ENCODE measurements at places on chromosomes 12 and 14.

DNA sequence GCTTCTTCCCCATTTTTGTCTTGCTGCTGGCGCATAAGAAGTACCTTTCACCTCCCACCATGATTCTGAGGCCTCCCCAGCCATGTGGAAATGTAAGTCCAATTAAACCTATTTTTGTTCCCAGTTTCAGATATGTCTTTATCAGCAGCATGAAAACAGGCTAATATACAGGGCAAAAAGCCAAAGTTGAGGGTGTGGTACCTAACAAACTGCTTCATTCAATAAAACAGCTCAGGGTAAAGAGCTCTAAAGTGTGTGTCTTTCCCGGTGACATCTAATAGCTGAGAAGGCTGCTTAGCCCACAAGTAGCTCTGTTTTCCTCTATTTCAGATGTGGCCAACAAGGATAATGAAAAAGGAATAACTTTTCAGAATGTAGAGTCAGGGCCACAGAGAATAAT is 76.7 kb upstream of the SLC8A3 start:
- DNase-seq, result no peak

- peak; percentile 53 for DNase-seq
Measured at GRCh38 chr12:3200032-3200617, 122.9 kb downstream of the TSPAN9 start.

DNA sequence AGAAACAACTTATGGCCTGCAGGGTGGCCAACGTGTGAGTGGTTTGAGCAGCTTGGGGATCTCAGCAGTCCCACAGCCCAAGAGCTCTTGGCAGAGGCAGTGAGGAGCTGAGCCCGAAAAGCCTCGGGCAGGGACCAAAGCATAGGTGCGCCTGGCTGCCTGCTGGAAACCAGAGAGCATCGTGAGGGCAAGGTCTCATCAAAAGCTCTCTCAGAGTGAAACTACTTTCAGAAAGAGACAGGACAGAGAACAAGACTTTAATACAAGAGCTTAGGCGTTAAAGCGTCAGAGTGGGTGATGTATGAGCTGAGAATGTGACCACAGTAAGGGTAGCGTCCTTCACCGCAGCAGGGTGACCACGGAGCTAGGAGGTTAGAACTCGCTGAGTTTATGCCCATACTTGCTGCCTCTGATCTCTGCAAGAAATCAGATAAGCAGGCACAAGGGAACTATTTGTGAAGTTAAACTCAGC is 30.8 kb downstream of the LGMN start:
- no peak for DNase-seq

DNA sequence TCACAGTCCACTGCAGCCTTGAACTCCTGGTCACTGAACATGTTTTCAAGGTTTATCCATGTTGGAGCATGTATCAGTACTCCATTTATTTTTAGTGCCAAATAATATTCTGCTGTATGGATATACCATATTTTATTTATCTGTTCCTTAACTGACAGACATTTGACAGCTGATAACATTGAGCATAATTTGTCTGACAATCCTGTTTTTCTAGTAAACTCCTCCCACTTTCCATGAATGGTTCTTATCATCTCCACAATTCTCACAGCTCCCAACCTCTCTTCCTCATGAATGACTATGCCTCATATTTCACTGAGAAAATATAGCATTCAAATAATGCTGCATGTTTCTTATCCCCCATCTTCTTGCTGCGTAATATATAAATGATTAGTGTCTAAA is 33.3 kb downstream of the COCH start:
- no peak for DNase-seq

DNA sequence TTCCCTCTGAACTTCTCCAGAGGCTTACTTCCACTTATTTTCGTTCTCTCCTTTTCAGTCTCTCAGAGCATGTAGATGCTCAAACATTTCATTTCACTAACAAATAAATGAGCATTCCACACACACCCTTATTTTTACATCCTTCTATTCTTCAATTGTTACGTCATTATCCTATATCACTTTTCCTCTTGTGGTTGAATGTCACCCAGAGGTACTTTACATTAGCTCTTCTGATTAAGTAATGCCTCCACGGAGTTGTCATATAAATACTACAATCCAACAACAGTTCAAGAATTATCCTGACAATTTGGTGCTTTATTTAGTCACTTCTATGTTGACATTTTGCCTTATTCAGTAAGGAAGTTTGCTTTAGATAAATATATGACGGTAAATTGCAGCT is 18.4 kb downstream of the FAR2 start:
- no peak for DNase-seq

DNA sequence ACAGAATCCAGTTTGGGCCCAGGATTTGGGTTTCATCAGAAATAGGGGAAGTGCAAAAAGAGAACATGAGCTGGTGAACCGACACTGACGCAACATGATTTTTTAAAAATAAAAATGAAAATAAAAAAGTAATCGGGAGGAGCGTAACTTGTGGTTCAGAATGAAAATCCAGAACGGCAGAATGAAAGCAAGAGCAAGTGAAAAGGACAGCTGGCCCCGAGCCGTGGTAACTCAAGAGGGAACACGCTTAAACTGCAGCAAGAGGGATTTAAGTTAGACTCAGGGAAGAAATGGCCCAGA is 1.6 kb downstream of the SLC6A12 start:
- no peak for DNase-seq

GRCh38 chr12:56097738-56098137 is 6.6 kb upstream of the PA2G4 start:
- DNase-seq, result no peak

DNA sequence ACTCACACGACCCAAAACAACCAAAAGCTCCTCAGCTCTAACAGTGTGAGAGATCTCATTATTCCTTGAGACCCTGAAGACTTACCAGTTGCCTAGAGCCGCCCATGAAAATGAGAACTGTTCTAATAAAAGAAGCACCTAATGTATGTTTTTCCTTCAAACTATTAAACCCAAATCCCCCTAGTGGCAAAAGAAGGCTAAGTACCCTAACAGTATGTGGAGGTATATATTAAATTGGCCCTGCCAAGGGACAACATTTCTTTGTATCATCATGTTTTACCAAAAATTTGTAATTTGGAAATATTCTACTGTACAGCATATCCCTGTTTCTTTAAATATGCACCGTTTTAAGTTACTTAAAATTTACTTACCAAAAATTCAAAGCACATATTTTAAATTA is 38.0 kb upstream of the PPFIA2 start:
- peak; percentile 46 for DNase-seq

DNA sequence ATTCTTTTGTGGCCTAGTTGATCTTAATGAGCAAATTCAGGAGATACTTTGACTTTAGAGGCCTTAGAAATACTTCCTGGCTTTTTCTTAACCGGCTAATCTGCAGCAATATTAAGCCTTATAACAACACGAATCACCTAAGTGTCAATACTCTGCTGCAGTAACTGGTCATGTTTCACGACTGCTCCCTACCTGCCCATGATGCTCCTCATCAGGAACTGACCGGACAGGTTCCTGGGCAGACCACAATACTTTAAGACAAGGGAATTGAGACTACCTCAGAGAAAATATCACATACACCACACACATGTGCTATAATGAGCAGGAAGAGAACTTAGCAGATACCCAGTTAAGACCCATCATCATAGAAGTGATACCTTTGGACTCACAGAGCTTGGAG is 211.9 kb upstream of the BMP4 start:
- no peak for DNase-seq

GRCh38 chr14:22449600-22449905 is 139.5 kb downstream of the DAD1 start:
- no peak for DNase-seq

GRCh38 chr12:47591361-47591791 is 114.5 kb downstream of the RPAP3 start:
- no peak for DNase-seq

DNA sequence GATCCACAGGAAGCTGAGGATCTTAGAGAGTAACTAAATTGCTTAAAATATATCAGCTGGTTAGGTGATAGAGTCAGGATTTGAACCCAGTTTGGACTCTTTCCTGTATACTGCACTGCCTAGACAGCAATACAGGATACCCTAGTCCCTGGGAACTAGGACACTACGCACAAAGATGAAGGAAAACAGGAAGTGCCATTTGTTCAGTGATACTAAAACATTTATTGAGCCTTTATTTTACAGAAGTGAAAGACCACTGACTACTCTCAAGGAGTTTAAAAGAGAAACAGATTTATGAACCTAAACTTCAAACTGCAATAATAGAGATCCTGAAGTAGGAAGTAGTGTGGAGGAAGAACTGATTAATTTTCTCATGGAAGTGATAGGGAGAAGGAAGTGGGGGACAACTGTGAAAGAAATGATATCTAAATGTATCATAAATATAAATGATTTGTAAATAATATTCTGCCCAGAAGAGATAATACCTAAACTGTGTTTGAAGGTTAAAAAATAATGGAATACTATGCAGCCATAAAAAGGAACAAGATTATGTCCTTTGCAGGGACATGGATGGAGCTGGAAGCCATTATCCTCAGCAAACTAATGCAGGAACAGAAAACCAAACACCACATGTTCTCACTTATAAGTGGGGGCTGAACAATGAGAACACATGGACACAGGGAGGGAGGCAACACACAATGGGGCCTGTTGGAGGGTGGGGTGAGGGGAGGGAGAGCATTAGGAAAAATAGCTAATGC is 18.2 kb downstream of the MSRB3 start:
- DNase-seq, result no peak

GRCh38 chr14:89589400-89590118 is 172.5 kb upstream of the FOXN3 start:
- no peak for DNase-seq

GRCh38 chr14:29672831-29673230 is 254.8 kb downstream of the PRKD1 start:
- DNase-seq, result no peak

DNA sequence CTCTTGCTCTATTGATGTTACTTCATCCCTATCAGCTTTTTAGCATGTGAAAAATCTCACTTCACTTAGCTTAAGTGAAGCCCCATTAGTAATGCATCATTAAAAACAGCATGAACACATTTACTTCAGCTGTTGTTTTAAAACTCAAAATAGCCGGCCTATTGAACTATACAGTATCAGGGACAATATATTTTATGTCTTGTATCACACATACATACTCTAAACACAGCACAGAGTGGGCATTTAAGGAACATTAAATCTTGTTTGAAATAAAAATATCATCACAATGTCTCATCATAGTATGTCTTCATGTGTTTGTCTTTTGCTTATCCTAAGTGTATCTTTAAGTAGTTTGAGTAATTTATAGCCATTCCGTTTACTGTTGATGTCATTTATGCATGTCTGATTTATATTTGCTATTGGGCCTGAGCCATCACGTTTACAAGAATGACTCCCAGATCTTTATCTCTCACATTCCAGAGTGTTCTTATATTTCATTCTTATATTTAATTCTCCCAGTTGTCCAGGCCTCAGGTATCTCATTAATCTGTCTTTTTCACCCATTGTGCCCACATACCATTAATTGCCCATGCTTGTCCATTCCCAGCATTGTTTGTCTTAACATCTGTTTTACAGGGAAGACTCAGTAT is 57.5 kb downstream of the ARHGAP5 start:
- no peak for DNase-seq

DNA sequence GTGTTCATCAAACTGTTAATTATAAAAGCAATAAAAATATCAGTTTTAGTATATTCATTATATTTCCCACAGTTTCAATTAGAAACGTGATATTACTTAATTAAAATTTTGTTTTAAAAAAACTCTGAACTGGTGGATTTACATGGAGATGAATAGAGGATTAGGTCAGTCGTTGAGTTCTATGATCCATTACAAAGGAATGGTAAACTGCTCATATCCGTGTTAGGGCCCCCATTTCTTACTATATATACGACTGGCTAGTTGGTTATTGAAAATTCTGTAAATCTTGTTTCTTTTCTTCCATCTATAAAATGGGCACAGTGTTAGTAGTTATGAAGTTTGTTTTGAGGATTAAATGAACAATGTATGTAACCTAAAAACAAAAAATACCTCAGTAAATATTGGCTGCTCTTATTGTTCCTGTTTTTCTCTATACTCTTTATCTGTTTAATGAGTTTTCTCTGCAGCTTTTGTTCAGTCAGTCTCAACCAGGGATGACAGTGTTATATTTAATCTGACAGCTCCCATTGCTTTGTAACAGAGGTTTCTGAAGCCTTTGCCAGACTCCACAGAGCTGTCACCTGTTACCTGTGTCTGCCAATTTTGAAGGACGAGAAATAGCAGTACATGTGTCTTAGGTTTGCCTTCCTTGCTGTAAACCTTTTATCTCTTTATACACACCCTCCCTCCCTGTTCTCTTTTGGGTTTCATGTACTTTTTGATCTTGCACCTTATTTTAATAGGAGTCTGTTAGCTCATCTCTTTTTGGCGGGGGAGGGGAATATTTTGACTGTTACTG is 41.5 kb downstream of the FRS2 start:
- DNase-seq, result no peak

DNA sequence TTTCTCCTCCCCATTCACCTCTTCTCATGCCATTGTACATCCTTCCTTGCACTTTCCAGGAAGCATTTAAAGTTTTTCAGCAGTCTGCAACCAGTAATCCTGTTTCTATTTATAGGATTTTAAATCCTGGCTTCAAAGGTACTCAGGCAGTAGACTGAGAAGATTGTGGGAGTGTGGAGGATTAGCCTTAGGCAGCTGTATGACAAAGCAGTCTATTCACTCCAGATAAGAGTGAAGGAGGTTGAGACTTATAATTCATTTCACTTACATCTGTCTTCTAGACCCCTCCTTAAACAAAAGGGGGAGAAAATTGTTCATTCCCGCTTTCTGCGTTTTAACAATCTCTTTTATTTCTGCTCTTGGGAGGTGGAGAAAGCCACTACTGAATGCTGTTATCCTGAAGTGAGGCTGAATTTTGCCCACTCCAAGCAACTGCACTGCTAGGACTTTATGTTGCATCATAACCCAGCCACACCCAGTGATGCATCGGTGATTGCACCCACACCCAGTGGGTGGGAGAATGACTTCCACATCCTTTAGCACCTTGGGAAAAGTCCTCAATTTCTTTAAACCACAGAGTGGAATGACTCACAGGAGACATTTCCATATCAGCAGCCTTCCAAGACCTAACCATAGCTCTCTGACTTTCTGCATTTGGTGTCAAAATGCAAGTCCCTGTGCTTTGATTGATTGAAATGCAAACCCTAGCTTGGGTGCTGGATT is 382.5 kb upstream of the ATP2B1 start:
- DNase-seq, result no peak

GRCh38 chr14:74029136-74029535 is 10.0 kb downstream of the BBOF1 start:
- no peak for DNase-seq

GRCh38 chr12:123041811-123042655 is 61.6 kb downstream of the ARL6IP4 start:
- DNase-seq, result no peak

DNA sequence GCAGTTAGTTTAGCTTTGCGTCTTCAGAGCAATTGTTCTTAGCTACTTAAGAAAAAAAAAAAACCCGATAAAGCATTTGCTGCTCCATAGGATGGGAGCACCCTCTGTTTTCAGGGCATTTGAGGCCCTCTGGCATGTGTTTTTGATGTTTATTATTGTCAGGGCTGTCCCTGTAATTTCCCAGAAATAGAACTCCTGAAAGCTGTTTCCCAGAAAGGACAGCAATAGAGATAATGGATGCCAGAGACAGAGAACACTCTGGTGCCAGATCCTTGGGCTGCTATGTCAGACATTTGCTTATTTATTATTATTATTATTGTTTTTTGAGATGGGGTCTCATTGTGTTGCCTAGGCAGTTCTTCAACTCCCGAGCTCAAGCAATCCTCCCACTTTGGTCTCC is 201.3 kb downstream of the ALG10 start:
- DNase-seq, result no peak
